ENCODE measurements at places on chromosomes 11 and 22.

DNA sequence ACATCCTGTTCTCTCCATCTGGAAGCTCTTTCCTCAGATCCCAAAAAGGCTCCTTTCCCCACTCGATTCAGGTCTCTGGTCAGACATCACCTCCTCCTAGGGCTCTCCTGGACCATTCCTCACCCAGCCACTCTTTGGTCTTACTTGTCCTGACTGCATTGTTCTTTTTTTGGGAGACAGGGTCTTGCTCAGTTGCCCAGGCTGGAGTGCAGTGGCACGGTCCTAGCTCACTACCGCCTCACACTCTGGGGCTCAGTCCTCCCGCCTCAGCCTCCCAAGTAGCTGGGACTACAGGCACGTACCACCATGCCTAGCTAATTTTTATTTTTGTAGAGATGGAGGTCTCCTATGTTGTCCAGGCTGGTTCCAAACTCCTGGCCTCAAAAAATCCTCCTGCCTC, 2.2 kb upstream of the CORO1B start:
- DNase-seq = no peak

DNA sequence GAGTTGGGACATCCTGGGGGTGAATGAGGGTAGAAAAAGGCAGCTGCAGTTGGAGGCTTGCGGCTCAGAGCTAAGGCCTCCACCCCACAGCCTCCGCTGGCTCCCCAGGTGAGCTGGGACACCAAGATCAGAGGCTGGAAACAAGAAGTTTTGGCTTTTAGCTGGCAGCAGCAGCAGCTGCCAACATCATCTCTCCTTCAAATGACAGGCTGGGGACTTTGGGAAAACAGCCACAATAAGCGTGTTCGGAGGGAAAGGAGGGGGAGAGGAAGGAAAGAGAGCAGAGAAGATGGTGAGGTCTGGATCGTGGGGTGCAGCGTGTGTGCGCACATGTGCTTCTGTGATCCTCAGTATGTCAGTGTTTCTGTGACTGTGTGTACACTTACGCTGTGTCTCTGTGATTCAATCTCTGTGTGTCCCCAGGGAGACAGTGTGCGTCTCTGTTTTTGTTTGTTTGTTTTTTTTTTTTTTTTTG, 62.0 kb upstream of the RASD2 start:
- no peak for DNase-seq

DNA sequence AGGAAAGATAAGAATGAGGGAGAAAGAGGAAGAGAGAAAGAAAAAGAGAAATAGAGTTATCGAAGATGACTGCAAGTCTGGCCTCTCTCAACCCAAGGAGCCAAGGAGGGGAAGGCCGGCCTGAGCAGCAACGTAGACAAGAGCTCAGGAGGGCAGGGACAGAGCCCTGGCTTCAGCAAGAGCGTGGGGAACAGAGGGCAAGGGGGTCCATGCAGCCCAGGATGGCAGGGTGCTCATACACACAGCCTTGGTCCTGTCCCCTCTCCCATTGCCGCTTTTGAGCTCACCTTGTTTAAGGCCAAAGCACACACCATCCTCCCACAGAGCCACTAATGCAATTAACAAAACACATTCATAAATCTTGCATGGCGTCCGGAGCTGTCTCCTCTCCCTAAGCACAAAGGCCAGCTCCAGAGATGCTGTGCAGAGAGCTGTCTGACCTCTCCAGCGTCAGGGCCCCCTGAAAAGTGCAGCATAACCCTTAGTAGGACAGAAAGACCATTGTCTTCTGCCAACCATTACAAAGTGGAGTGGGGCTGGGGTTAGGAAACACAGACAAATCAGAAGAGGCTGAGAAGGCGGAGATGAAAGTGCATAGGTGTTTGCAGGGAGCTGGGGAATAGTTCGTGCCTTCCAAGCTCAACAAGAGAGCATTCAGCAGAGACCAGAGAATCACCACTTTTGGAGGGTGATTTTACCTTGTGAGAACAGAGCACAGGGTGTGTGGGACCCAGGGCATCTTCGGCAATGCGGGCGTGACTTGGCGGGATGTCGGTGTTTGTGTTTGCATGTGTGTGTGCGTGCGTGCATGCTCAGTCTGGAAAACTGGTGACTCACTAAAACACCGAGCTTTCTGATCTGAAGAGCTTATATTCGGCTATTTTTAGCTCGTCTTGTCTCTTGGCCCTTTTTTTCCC, 28.2 kb upstream of the JAM3 start:
- DNase-seq = no peak

DNA sequence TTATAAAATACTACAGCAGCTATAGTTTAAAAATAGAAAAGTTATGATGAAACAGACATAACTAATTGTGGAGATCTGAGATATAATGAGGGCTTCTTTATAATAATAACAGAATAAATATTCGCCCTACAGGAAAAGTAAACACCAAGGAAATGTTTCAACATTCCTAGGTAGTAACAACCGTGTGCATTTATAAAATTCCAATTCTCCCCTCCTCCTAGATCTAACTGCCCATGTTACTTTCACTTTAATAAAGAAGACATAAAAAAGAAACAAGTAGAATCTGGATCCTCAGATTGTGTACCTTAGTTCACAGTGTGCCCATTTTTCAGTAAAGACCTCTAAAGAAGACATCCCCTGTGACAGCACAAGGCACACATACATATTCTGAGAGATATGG, 57.8 kb upstream of the MN1 start:
- DNase-seq = no peak

GRCh38 chr11:96026310-96026709, 102.4 kb upstream of the MTMR2 start:
- no peak for DNase-seq

DNA sequence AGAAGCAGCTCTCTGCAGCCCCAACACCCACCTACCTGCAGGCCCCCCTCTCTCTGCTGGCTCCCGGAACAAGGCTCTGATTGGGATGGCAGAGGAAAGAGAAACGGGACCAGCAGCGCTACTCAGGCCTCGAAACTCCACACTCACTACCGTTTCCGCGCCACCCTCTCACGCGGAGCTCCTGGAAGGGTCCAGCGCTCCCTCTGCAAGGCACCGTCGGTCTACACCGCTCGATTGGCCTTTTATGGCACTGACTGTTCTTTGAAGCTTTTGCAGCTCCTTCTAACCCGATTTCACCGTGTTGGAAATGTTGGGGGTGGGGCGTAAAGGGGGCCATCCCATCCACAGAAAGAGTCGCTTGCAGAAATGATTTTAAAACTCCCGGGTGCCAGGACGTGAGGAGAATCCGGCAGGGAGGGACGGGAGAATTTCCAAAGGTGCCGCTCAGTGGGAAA, 323 bp upstream of the PANX1 start:
- no peak for DNase-seq

- no peak for DNase-seq
These were observed 86.0 kb downstream of the INSC start for GRCh38 chr11:15200696-15201095.

DNA sequence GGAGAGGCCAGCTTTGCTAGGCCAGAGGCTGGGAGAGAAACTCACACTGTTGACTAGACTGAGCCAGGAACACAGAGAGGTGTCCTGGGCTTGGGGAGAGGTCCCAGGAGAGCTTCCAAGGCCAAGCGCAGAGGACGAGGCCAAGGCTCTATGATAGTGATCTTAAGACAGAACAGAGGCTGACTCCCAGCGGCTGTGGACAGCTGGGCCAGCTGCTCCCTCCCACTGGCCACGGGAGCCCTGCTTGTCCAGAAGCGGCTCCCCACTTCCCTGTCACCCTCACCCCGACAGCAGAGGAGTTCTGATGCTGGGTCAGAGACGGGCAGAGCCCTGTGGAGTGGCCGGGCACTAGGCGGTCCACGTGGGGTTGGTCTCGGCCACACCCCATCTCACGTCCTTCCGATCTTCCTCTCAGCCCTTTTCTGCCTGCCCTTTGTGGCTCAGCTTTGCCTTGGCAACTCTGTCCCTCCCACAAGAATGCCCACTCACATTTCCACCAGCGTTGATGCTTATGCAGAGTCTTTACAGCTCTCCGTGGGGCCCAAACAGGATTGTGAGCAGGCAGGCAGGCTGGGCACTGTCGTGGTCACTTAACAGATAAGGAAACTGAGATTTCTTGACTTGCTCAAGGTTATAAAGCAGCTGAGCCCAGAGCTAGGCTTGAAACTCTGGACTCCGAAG, 68.2 kb downstream of the FBXO7 start:
- no peak for DNase-seq

- DNase-seq = no peak
These were observed 137.2 kb downstream of the GRIK4 start for GRCh38 chr11:120648771-120649170.

DNA sequence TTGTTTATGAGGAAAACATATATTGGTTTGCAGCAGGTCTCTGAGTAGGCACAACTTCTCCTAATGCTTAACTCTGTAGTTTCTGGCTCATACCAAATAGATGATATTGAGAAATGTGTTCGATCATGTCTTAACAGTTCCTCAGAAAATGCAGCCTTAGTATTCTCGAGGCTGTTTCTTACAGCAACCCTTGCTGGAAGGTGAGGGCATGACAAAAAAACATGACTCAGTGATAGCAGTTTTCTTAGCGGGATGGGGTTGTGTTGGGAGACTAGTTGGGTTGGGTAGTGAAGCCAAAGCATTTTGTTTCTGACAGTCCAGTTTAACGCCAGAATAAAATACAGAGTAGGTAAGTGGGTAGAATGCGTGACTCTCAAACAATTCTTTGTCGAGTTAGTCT, 94.7 kb upstream of the PARVA start:
- no peak for DNase-seq

- no peak for DNase-seq
These were observed 7.4 kb upstream of the EFCAB6 start for GRCh38 chr22:43819421-43819921.

GRCh38 chr22:46695346-46696228, 42.5 kb downstream of the CERK start:
- no peak for DNase-seq

DNA sequence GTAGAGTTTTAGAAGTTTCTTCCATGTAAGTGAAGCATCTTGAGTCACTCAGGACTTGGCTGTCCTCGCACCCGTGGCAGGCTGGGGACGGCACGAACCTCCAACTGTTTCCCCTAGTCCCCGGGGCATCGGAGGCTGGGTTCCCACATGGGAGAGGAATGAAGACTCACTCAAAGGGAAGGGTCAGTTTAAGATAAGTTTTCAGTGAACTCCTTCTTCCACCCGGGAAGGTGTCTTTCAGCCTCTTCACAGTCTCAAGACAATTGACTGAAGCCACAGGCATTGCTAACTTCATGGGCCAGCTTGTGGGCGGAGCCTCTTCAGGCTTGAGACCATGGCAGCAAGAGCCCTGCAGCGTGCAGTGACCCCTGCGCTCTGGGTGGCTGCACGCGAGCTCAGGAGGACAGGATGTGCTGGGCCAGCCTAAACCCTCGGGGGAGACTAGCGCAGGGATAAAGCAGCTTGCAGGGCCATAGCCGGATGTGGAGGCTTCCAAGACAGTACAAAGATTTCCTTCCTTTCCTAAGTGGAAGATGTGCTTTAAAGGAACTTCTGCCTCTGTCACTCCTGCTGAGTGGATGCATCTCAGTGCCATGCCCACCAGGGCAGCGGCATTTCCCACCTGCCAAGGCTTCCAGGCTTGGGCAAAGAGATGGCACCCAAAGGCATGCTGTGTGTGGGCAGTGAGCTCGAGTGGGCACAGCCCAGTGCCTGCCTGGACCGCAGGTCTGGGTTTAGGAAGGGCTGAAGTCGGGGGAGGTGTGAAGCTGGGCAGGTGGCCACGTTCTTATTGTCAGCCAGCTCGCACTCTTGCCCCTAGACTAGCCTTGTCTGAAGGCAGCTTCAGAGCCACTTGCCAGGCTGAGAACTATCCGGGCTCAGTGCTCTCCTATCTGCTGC, 32.9 kb downstream of the PPIL2 start:
- no peak for DNase-seq

- no peak for DNase-seq
These were observed 25.8 kb downstream of the SWAP70 start for GRCh38 chr11:9689721-9690120.

DNA sequence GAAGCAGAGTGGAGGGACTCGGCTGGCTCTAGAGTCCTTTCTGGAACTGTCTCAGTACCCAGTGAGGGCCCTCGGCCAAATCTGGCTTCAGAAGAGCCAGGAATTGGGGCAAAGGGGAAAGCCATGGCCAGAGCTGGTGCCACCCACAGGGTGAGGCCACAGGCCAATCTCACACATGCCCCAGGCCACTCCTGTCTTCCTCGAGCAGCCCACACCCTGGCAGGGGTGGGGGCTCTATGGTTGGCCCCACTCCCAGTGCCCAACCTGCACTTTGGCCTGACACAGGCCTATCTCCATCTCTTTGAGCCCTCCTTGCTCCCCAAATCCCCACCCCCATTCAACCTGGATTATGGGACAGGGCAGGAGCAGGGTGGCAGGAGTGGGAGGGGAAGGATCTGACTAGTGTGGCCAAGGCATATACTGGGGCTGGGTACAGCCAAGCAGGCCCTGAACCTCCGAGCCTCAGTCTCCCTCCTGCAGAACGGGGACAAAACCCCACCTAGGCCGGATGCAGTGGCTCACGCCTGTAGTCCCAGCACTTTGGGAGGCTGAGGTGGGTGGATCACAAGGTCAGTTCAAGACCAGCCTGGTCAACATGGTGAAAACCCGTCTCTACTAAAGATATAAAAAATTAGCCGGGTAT, 6.9 kb downstream of the TST start:
- no peak for DNase-seq

- DNase-seq = no peak
These were observed 2.0 kb downstream of the KDM2A start for GRCh38 chr11:67120881-67121710.

- no peak for DNase-seq
These were observed 39.7 kb upstream of the MICAL2 start for GRCh38 chr11:12070446-12071267.

GRCh38 chr11:77151804-77152509, 23.9 kb downstream of the MYO7A start:
- DNase-seq = peak; percentile 61

DNA sequence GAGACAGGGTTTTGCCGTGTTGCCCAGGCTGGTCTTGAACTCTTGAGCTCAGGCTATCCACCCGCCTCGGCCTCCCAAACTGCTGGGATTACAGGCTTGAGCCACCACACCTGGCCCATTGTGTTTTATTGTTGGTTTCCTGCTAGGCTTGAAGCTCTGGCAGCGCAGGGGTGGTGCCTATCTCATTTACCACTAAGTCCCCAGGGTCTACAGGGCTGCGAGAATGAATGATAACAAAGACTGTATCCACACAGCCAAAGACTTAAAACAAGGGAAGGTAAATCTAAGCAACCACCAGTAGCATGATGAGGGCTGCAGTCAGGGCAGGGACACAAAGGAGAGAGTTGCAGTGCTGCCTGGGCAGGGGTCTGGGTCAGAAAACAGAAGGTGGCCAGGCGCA, 37.3 kb upstream of the XBP1 start:
- DNase-seq = no peak

GRCh38 chr22:29435236-29436136, 2.9 kb upstream of the RFPL1 start:
- DNase-seq = no peak

GRCh38 chr11:134132808-134133207, 63.9 kb downstream of the JAM3 start:
- no peak for DNase-seq

- no peak for DNase-seq
These were observed 13.7 kb downstream of the RNF141 start for GRCh38 chr11:10526974-10527918.

Measured in activated naive CD4-positive, alpha-beta T cell treated with Interleukin-2 at 50 U/mL for 16 hours (primary cell).